ENCODE measurements at places on chromosomes 1 and 21. TPM values are rescaled to one million over a fixed set of nuclear protein-coding genes. Genes with fewer than 3 reads are reported as not detected.

GRCh38 chr1:192626366-192627179 is 9.4 kb upstream of the RGS13 start:
- H3K4me3 ChIP-seq: no peak overlapping the region
- H3K4me1 ChIP-seq: no peaks in the 10 kb centered on the region
- H3K27ac ChIP-seq: no peak overlapping the region
- no peaks in the 10 kb centered on the region for H3K27me3 ChIP-seq
- no peak for DNase-seq

- no peak overlapping the region for H3K4me3 ChIP-seq
- DNase-seq: no peak
- H3K27ac ChIP-seq: no peak overlapping the region
- H3K27me3 ChIP-seq: no peaks in the 10 kb centered on the region
- H3K36me3 ChIP-seq: peaks cover 9% of the 10 kb centered on the region
Measured at GRCh38 chr21:36918291-36918690, 48.2 kb downstream of the HLCS start.

DNA sequence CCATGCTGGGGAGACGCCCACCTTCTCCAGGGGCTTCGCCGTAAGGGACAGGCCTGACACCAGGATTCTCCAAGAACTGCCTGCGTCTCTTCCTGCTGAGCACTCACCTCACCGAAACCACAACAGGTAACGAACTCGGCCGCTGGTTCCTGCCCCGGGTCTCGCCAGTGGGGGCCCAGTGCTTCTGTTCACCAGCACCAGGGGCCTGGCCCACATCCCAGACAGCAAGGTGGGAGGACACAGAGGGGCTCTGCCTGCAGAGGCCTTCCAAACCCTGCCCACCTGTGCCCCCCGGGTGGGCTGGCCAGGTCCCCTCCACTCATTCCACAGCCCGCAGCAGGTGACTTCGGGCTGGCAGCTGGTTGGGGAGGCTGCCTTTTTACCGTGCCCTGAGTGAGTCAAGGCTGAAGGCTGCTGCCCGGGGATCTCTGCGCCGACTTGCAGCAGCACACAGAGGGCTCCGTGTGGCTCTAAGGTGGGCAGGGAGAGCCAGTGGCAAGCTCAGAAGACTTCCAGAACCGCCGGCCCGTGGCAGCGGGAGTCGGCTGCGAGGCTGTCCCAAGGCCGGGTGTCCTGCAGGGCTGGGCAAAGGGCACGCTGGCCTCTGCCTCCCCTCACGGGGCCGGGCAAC is 14.7 kb upstream of the COL18A1 start:
- no peak overlapping the region for H3K27ac ChIP-seq
- H3K36me3 ChIP-seq: no peaks in the 10 kb centered on the region
- no peak for DNase-seq
- no peak overlapping the region for H3K4me3 ChIP-seq
- H3K4me1 ChIP-seq: peaks cover 21% of the 10 kb centered on the region

- H3K4me3 ChIP-seq: no peak overlapping the region
- no peaks in the 10 kb centered on the region for H3K36me3 ChIP-seq
- no peak overlapping the region for H3K27ac ChIP-seq
- H3K4me1 ChIP-seq: no peaks in the 10 kb centered on the region
- H3K27me3 ChIP-seq: no peaks in the 10 kb centered on the region
Measured at GRCh38 chr1:205907794-205908193, 35.5 kb downstream of the SLC26A9 start.

DNA sequence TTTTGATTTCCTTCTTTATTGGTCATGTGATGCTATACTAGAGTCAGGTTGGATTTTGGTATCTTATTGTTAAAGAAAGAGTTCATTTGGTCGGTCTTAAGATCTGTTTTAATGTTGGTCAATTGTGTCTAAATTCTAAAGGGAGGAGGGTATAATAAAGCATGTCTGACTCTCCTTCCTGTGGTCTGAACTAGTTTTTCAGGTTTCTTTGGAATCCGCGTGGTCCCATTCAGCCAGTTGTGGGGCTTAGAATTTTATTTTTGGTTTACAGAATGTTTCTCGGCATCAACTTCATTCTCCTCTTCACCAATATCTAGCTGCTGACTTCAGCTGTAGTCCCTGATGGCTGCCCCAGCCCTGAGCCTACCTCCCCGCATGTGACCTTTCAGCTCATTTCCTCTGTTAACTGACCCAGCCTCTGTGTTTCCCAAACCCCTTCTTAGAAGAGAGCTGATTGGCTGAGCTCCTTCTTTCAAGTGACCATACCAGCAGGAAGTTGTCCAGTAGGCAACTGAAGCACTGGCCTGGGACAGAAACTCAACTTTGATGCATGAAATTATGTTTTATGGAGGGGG is 8.7 kb upstream of the MYOC start:
- H3K36me3 ChIP-seq: no peaks in the 10 kb centered on the region
- H3K4me1 ChIP-seq: peaks cover under 1% of the 10 kb centered on the region
- no peak for DNase-seq
- no peak overlapping the region for H3K4me3 ChIP-seq
- H3K27me3 ChIP-seq: no peaks in the 10 kb centered on the region
- H3K27ac ChIP-seq: no peak overlapping the region

DNA sequence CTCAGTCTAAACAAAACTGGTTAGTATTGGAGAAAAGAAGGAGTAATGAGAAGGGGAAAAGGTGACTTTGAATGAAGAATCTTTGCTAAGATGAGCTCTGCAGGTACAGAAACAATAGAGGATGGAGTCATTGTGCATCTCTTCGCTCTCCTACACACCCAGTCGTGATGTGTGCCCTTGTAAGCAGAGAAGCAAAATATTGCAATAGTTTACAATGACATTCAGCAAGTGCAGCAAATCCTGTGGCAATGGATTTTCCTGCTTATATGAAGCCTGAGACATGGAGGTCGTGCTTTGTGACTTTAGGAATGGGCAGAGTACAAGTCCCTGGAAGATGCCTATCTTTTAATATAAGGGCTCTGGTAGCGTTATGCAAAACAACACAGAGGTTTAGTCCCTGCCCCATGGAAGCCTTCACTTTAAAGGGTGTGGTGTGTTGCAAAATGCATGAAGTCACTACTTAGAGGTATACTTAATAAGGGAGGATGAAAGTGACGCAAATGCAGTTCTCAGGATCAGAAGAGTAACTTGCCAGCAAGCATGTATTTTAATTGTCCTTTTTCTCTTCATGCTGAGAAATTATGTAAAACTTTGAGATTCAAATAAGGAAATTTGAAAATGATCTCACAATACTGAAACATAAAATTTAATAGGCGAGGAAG is 88.0 kb upstream of the IVNS1ABP start:
- no peaks in the 10 kb centered on the region for H3K36me3 ChIP-seq
- no peak overlapping the region for H3K4me3 ChIP-seq
- H3K27me3 ChIP-seq: no peaks in the 10 kb centered on the region
- DNase-seq: no peak

DNA sequence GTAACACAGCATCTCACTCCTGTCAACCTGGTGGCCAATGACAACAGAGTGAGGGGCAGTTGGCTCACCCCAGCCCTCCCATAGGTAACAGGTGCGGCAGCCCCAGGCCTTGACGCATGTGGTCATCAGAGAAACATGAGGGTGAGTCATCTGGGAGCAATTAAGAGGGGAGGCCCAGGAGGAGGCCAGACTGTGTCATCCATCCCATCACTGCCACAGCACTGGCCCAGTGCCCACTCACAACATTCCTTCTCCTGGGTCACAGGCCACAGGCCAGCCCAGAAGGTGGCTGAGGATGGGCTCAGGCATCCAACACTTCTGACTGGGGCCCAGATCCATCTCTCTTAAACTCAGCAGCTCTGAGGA is 17.1 kb downstream of the TEX35 start:
- H3K4me3 ChIP-seq: no peak overlapping the region
- H3K27me3 ChIP-seq: no peaks in the 10 kb centered on the region
- H3K4me1 ChIP-seq: peaks cover 5% of the 10 kb centered on the region
- no peak overlapping the region for H3K27ac ChIP-seq
- H3K36me3 ChIP-seq: no peaks in the 10 kb centered on the region
- no peak for DNase-seq

GRCh38 chr1:23517581-23517980 is 13.5 kb downstream of the E2F2 start:
- DNase-seq: no peak
- no peak overlapping the region for H3K4me3 ChIP-seq
- H3K27ac ChIP-seq: no peak overlapping the region
- no peaks in the 10 kb centered on the region for H3K27me3 ChIP-seq
- peaks cover 5% of the 10 kb centered on the region for H3K4me1 ChIP-seq

GRCh38 chr1:201002510-201002909 is 21.0 kb downstream of the KIF21B start:
- H3K4me3 ChIP-seq: no peak overlapping the region
- DNase-seq: no peak
- peaks cover 86% of the 10 kb centered on the region for H3K36me3 ChIP-seq
- H3K27ac ChIP-seq: no peak overlapping the region
- no peaks in the 10 kb centered on the region for H3K27me3 ChIP-seq
- H3K4me1 ChIP-seq: no peaks in the 10 kb centered on the region

- H3K4me1 ChIP-seq: peaks cover 15% of the 10 kb centered on the region
- H3K27me3 ChIP-seq: peaks cover 26% of the 10 kb centered on the region
- no peak overlapping the region for H3K27ac ChIP-seq
- no peak overlapping the region for H3K4me3 ChIP-seq
- DNase-seq: no peak
- H3K36me3 ChIP-seq: no peaks in the 10 kb centered on the region
Measured at GRCh38 chr1:44531785-44532566, 126.9 kb downstream of the RNF220 start.

GRCh38 chr21:36661511-36662309 is 37.2 kb upstream of the SIM2 start:
- H3K27ac ChIP-seq: no peak overlapping the region
- no peaks in the 10 kb centered on the region for H3K36me3 ChIP-seq

DNA sequence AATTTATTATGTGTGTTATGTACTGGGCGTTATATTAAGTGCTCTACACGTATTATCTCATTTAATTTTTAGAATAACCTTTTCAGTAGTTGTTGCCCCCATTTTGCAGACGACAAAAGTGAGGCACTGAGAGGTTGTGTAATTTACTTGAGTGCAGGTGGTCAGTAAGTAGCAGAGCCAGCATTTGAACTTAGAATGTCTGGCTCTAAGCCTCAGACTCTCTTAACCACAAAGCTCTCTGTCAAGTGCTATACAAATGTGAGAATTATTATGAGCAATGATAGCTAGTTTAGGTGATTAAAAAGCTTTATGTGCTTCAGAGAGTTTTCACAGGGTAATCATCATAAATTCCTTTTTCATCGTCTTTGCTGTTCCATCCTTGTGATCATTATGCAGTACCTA is 96.3 kb upstream of the UBE2U start:
- H3K36me3 ChIP-seq: no peaks in the 10 kb centered on the region
- no peak overlapping the region for H3K4me3 ChIP-seq
- no peaks in the 10 kb centered on the region for H3K4me1 ChIP-seq
- no peak for DNase-seq
- H3K27ac ChIP-seq: no peak overlapping the region

GRCh38 chr1:67194209-67194863 is 28.1 kb downstream of the IL23R start:
- no peak overlapping the region for H3K27ac ChIP-seq
- no peaks in the 10 kb centered on the region for H3K4me1 ChIP-seq
- no peak for DNase-seq
- no peaks in the 10 kb centered on the region for H3K27me3 ChIP-seq

DNA sequence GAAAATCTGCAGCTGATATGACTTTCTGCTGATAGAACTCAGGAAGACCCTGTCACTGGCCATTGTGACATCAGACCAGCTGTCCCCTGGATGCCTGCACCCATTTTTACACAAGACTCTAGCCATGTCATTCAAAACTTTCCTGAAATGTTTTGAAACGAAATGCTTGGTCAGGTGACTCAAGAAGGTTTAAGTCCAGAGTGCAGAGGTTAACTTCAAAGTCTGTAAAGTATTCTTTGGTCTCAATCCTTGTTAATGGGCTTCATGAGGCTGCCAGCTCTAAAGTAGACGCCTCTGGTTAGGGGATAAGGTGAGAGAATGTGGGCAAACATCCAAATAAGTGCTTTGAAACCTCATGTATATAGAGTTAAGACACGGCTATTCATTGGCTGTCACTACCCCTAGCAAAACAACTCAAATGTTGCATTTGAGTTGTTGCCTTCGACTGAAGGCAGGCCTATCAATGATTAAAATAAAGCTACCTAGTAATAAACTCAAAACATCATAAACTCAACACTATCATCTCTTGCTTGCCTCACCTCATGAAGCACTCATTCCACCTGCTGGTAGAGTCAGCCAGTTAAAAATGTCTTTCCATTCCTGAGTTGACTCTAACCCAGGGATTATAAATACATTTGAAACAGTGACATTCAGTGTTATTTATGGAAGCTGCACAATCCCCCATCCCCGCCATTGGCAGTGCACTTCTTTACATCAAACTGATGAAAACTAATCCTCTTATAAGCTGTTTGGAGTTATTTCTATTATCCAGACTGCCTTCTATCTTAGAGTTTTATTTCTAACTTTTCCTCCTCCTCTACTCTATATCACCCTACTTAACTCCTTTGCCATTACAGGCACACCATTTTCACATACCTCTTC is 26.0 kb downstream of the RABIF start:
- no peak for DNase-seq
- no peak overlapping the region for H3K27ac ChIP-seq
- H3K4me1 ChIP-seq: peaks cover 16% of the 10 kb centered on the region
- H3K4me3 ChIP-seq: no peak overlapping the region
- H3K27me3 ChIP-seq: no peaks in the 10 kb centered on the region

DNA sequence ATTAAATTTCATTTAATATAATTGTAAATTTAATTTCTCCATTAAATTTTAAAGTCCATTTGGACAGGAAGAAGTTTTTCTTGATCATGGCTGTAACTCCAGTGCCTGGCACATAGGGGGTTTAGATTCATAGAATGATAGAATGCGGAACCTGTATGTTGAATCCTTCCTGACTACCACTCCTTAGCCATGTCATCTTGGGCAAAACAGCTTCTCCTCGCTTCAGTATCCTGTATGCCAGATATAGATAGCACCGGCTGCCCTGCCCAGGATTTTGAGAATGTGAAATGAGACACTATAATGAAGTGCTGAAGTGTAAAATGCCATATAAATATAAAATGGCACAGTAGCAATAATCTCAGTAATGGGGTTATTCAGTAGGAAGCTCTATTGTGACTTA is 6.4 kb downstream of the DYRK1A start:
- no peaks in the 10 kb centered on the region for H3K36me3 ChIP-seq
- H3K27me3 ChIP-seq: no peaks in the 10 kb centered on the region
- no peak overlapping the region for H3K27ac ChIP-seq
- peaks cover 2% of the 10 kb centered on the region for H3K4me1 ChIP-seq
- no peak for DNase-seq

The OR14K1 gene
- total RNA-seq: not detected

The GUCA2B gene
- total RNA-seq: not detected

The LIN9 gene
- 8.3 TPM for total RNA-seq

The ANGPTL3 gene
- not detected for total RNA-seq

Data from spinal cord (tissue), 10 donors.